ENCODE measurements at places on chromosomes 4 and X. TPM values are rescaled to one million over a fixed set of nuclear protein-coding genes. Genes with fewer than 3 reads are reported as not detected.

Gene KCTD8
- not detected for total RNA-seq

Gene CCDC158
- total RNA-seq = 0.17 TPM

Gene MAGEB6B
- total RNA-seq = not detected

Gene PARM1
- 0.87 TPM for total RNA-seq

Gene ARHGAP6
- total RNA-seq = 2.0 TPM

Gene TFE3
- 51.8 TPM for total RNA-seq

Gene DMP1
- total RNA-seq = not detected

Gene CCDC110
- total RNA-seq = 0.07 TPM

Gene DCX
- total RNA-seq = not detected

Gene CCDC160
- 0.29 TPM for total RNA-seq

Gene NHSL2
- 1.0 TPM for total RNA-seq

Gene TNIP3
- 0.07 TPM for total RNA-seq

- DNase-seq = no peak
Measured at GRCh38 chrX:119502727-119503483, 34.7 kb downstream of the SLC25A5 start.

GRCh38 chr4:31108762-31109161, 388.6 kb downstream of the PCDH7 start:
- no peak for DNase-seq

DNA sequence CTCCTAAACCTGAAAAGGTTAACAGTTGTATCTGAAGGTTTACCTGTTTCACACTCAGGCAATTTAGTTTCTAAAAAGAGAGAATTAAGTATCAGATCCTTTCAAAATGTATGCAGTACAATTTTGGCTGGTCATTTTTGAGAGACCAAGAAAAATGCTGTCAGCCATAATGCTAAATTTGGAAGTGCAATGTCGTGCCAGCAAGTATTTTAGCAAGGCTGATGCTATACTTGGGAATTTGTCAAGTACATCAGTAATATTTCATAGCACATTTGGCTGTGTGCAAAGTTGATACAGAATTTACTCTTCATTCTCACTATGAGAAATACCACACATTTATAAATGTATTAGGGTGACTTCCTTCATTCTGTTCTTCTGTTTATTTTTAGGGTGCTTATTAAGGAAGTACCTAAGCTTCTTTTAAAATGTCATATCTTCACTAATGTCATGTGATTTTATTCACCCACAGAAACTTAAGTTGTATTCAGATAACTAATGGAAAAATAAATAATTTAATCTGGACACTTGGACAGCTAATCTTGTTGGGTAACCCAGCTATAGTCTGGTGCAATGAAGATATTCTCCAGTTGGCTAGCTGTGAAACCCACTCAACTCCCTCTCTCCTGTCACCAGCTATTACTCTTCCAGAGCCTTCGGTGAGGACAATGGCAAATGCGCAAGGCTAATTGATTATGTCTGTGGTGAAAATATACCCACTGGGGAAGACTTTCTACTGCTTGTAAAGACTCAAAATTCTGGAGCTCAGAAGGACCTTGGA, 84.2 kb upstream of the TLL1 start:
- no peak for DNase-seq

DNA sequence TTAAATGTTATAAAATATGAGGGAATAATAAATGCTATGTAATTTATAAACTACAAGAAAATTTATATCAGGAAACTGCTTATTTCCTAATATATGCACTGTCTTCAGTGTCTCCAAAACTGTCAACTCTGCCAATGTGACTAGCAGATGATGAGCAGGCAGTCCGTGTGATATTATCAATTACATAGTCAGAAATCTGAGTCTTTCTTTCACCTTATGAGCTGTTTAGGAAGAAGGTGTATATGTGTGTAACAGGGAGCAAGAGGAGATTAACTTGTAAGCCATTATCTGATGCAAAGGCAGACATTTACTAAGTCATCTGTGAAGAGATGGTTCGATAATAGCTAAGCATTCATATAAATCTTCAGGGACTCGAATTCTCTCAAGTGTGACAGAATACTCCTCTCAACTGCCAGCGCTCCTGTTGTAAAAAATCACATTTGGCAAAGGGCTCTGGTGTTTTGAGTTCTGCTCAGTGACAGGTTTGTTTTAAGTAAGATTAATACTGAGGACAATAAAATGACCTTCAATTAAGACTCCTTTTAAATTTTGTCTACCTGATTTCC, 79.7 kb downstream of the SNCA start:
- no peak for DNase-seq

DNA sequence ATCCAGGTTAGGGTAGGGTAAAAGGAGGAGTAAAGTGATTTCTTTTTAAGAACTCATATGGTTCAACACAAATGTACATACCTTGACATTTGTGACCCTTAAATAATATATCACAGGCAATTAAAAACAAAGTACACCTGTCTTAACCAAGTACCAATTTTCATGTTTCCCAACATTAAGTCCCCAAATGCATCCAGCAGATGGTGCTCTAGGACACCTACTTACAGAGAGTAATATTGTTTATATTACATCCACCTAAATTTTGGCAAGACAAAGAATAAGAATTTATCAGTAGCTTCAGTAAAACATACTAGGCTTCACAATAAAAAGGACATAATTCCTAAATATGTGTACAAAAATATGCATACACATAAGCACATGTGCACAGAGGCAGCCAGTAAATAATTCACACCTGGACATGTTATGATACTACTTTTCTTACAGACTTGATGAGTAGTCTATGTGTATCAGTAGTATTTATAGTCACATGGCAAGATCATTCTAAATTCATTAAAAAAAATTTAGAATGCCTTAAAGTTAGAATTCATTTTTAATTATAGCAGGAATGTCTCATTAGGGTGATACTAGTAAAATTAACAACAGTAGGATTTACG, 219.7 kb downstream of the DCLK2 start:
- DNase-seq = no peak

DNA sequence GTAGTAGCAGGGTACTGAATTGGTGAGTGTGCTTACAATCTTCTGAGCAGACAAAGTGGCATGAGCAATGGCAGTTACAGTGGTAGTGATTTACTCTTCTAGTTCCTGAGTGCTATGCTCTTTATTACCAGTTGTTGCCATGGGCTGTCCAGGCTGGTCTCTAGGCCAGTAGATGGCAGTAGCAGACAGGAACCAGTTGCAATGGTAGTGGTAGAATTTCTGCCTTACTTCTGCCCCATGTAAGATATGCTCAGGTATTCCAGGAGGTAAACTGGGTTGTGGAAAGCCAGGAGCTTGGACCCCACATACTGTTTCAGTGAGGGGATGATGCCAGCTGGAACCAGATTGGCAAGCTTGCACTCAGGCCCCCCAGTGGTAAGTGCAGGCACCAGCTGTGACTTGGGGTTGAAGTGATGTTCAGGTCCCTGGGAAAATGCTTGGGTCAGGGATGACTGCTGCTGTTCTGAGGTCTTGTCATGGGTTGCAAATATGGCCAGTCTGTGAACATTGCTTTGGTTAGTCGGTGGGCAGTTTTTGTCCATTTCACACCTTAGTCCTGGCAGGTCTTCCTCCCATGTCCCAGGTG, 63.0 kb upstream of the ZXDB start:
- DNase-seq = no peak

DNA sequence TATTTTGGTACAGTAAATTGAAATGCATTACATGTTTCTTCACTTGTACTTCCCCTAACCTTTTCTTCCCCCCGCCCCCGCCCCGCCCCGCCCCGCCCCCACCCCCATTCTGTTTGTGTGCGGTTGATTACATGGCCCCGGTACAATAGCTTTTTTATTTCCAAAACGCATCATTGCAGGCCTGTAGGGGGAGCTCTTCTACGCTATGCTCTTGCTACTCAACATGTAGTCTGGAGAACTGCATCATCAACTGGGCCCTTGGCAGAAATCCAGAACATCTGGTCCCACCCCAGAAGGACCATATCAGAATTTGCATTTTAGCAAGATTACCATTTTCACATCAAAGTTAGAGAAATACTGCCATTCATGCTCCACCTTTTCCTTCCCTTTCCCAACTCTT, 333.3 kb upstream of the DDX53 start:
- no peak for DNase-seq

DNA sequence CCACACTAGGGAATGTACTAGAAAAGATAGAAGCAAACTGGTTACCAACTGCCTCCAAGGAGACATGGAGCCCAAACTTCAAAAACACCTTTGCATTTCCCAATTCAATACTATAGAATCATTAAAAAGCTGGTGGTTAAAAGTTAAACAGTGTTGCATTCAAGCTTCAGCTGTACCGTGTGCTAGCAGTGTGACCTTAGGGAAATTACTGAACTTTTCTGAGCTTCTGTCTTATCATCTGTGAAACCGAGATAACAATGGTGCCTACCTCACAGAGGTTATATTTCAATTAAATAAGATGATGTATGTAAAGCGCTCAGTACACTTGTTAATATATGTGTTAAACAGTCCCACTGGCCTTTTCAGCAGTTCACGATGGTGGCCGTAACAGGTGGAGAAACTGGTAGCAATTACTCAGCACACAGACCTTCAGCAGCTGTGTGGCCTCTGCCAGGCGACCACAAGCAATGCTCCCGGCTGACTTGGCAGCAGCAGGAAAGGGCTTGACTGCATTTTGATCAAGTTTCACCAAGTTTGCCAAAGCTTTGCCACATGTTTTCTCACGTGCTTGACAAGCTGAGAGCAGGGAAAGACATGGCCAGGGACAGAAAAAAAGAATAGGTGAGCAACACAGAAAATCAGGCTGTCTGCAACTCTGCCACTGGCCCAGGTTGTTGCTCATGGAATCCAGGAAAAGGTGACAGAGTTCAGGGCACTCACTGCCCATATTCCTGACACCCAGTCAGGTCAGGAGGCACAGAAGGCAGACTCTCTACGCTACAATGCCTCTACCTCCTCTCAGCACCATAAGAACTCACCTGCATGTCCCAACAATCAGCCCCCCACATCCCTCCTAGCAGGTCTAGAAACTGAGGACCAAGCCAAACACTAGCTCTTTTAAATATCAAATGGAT, 72.1 kb downstream of the PARM1 start:
- no peak for DNase-seq

DNA sequence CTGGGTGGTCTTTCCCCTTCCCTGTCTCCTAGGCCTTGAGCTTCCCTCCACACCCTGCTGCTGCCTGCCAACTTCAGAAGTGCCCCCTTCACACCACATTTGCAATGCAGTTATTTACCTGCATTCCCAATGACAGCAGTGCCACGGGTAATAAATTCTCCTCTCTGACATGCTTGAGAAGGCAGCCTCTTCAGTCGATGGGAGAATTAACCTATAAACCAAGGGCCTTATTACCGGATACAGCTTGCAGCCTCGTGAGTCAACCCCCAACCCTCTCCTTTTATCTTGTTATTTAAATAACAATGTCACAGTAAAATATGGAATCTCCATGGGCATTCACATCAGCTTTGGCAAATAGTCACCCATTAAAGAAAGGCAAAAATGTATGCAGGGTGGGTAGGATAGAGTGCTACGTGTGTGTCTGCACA, 34.7 kb upstream of the LGI2 start:
- peak; percentile 23 for DNase-seq

- DNase-seq = no peak
Measured at GRCh38 chr4:96713271-96713850, 873.5 kb downstream of the PDHA2 start.

DNA sequence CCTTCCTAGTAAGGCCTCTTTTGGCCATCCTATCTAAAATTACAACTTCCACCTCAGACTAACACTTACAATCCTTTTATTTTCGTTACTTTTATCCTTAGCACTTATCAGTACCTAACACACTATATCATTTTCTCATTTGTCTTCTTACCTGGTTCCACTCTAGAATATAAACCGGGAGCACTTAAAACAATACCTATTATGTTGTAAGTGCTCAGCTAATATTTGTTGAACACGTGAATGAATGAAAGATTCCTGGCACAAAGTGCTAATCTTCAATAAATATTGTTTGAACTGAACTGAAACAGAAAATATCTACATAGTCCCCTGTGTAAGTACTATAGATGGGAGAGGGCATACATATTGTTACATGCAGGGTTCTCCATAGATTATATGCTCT, 14.4 kb downstream of the MGARP start:
- no peak for DNase-seq

DNA sequence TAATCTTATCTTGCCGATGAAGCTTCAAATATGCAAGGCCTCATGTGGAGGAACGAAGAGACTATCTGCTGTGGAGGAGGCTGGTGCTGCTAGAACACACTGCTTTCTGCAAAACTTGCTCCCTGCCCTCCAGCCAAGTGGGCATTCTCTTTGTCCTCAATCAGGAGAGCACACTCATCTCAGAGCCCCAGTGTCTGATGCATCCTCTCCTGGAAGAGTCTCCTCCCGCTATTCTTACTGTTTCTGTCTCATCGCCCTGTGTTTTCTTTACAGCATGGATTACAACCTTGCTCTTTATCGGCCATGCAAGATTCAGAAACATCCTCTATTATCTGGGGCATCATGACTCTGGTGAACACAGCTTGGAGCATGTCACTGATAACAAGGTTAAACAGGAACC, 68.2 kb upstream of the MTNR1A start:
- DNase-seq = no peak

DNA sequence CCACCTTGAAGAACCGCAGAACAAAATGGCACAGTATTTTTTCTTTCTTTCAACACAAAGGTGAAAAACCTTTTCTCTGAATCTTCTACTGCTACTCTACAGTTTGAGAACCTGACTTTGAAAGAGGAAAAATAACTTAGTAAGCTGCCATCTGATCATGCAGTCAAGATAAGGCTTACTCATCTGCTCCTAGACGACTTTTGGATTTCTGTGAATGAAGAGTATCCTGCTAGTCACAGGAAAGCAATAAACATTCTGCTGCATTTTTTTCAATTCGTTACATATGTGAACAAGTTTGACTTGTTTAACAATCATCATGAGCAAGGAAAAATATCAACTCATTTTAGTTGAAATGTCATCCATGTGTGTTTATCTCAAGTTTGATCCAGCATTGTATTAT, 25.2 kb downstream of the TIGD2 start:
- no peak for DNase-seq

DNA sequence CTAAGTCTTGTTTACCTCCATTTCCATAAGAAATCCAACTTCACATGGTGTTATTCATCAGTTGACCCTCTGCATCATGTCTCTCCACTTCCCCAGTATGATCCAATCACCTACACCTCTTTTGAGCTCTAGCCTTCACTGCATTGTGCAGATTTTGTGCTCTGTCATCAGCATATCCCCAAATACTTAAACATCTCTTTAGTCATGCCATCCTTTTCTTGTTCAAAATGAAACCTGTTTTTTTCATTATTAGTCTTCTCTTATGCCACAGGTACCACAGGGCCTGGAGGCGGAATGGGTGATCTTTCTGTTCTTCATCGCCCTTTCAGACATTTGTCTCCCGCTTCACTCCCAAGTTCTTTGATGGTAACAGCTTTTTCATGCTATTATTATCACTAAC, 382.7 kb upstream of the GALNTL6 start:
- DNase-seq = no peak

DNA sequence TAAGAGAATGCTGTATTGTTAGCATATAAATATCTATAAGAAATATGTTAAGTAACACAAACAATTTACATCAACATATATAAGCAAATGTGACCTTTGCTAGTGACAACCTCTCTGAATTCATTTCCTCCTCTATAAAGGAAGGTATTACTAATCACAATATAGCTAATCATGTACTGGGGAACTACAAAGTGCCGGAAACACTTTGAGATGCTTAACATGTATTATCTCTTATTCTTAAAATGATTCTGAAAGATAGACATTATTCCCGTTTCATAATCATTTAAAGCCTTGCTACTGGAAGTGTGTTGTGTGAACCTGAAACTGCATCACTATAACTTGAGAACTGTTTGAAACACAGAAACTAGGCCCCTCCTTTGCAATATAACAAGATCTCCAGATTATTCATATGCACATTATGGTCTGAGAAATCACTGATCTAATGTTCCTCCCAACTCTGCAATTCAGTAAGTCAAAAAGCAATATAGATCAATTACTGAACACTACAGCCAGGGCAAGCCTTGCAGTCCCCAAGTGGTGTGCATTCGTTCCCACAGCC, 54.0 kb downstream of the KLHL8 start:
- DNase-seq = no peak

Measured in epithelial cell of proximal tubule (primary cell).